AG04450 (cell line): ENCODE measurements at places on chromosomes 3 and 15.

DNA sequence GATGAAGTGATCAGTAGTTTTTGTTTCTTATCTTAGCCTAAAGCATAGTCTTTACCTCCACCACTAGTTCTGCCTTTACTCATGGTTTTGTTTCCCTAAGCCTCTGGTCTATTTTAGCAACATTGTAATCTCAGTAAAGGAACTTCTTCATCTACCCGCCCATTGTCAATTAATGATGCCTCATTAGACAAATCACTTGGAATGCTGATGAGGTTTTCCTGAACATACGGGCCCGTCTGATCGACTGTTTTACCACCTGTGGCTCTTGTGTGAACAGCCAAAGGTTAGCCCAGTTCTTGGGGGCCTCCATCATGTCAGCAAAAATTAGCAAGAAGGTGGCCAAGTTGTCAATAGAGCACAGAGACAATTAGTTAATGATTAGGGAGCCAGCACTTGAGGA, 470.1 kb upstream of the ARRDC4 start:
- DNase-seq = no peak

GRCh38 chr3:187702507-187703033, at the start of gene RTP2:
Gene RTP2, minus strand, starts transcription at chr3:187702557. Its CDS starts 429 bp downstream, at chr3:187702128.
- DNase-seq = no peak

GRCh38 chr3:99934975-99935797, 117.5 kb downstream of the CMSS1 start:
- DNase-seq = no peak

DNA sequence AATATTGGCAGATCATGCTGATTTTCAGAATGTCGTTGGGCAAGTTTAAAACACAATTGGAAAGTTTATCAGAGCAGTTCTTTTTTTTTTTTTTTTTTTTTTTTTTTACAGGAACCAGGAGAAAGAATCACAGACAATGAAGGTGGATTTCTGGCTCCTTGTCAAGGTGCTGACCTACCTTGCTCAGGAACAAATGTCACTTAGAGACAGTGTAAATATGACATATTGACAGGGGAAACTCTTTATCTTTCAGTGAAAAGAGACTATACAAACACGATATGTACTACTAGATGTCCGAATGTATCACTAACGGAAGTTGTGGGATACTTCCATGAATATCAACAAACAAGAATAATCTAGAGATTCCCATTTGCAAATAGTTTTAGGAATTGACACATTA, 237.3 kb downstream of the FMN1 start:
- DNase-seq = no peak

DNA sequence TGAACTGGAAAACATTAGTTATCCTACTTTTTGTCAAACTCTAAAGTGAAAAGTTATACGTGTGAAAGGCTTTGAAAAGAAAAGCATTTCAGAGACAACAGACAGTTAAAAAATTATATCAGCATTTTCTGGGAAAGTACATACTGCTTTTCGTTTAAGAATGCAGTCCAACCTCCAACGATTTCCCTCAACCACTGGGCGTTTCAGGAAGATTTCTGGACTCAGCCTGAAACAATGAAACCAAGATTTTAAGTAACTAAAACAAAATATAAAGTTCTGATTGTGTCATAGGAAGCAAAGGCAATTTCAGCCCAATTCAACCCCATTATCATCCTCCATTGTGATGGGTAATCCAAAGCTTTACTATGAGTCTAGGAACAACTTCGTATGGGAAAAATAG, 110.7 kb downstream of the PLD1 start:
- no peak for DNase-seq

- DNase-seq = no peak
Observed at GRCh38 chr3:107997671-107998070, 93.2 kb downstream of the CD47 start.

DNA sequence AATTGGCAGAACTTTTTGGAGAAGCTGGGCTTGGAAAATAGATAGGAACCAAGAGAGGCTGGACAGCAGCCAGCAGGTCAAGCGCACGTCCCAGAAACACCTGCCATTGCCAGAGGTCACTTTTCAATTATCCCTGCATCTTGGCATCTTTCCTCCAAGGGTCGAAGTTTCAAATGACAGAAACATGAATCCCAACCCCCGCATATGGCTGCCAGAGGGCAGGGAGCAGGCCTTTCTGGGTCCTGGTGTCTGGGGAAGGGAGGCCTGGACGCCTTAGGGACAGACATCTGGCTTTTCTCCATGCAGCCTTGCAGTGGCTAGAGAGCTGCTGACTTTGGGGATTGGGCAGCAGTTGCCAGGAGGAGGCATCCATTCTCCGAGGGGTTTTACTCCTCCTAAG, 164.5 kb upstream of the TPM1 start:
- DNase-seq = no peak

DNA sequence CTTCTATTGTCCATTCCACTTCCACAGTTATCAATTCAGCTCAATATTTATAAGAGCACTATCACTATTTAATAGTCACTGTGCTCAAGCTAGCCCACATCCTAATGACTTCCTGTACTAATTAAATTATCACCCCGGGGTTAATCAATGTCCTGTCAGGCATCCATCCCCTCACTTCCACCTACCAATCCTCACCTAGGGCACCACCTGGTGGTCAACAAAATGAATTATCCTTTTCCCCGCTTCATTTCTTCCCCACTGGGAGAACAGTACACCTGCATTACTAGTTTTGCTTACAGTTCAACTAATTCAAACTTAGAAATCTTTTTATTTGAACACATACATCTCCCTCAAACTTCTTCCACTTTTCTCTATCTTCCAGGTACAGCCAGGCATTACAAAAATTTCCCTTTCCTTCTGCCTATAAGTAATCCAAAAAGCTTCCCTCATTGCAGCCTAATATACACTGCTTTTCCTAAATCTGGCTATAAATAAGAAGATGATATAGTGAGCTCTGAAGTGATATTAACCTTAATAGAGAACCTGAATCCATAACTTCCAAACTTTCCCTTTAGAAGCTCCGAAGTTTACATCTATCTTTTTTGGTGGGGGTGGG, 68.5 kb downstream of the TMCC1 start:
- peak; percentile 7 for DNase-seq

- DNase-seq = no peak
Observed at GRCh38 chr3:12336099-12336498, 47.2 kb downstream of the PPARG start.

DNA sequence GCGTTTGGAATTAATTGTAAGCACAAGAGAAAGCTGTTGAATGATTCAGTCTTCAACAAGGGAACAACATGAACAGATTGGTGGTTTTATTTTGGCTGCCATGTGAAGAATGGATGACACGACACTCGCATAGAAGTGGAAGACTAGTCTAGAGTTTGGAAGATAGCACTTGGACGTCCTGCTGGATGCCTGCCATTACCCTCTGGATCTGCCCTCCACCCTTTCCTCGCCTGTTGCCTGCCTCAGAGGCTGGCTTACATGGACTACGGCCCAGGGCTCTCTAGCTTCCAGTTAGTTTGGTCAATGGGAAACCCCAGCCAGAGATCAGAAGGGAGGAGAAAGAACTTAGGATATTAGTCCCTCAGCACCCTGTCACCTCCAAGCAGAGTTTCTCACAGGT, 493.5 kb downstream of the FHIT start:
- DNase-seq = no peak

DNA sequence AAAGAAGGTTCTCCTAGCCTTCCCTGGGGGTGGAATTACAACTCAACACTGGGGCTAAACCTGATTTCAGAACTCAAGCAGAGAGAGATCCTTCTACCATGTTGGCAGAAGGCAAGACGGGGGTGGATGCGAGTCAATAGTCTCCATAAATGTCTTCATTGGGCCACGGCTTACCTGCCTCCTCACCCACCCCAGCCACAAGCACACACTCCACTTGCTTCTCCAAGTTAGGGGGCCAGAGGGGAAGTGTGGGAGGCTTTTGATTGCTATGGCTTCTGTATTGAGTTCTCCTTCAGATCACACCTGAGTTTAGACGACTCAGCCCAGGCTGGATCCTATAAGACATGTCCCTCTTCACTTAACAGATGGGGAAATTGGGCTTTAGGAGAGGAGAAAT, 178.9 kb downstream of the UACA start:
- no peak for DNase-seq

DNA sequence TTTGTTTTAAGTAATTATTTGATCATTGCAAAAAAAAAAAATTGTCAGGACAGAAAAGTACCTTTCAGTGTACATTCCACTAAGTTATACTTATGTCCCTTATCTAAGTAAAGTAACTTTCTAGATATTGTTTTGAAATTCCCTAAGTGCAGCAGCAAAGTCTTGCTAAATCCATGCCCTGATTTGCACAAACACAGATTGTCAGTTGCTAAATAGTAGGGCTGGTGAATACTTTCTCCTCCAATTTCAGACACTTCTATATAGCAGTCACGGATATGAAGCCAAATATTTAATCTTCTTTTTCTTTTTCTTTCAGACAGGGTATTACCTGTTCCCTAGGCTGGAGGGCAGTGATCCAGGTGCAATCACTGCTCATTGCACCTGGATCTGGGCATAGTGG, 12.9 kb downstream of the LRRC2 start:
- DNase-seq = no peak

DNA sequence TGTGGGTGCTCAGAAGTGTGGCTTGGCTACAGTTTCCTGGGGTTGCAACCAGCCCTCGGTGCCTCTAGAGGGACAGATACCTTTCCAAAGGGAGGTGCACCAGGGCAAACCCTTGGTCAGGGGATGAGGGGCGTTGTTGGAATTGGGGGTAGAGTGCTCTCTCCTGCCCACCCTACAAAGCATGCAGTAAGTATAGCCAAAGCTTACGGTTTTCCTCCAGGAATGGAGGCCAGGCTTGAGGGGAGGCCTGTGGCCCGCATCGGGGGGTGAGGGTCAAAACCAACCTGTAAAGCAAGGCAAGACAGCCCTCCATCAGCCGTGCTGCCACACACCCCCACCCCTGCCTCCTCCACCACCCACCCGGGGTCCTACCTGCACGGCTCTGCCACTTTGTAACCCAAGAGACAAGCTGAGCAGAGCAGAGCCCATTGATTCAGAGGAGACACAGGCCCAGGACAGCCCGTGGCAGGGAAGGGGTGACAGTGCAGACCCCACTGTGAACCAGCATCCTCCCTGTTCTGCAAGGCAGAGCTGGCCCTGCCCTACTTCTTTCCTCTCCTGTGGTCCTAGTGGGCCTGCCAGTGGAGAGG, 41.5 kb downstream of the TLE3 start:
- DNase-seq = no peak

DNA sequence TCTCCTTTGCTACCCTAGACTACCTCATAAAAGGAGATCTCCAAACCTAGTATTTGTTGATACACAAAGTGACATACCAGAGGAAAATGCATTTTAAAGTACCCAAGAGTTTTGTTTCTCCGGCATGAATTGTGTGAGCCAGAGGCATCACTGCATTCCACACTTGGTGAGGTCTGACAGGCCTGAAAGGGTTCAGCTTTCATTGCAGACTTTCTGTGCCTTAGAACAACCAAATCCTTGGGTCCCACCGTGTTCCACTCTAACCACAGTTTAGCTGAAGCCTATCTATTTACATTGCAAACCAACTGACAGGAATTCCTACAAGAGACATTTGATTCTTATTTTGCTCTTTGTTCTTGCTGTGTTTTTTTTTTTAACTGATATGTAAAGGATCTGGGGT, 21.0 kb upstream of the EID1 start:
- DNase-seq = no peak

- no peak for DNase-seq
Observed at GRCh38 chr15:100098705-100099104, 243.1 kb downstream of the ADAMTS17 start.

GRCh38 chr3:172869368-172869771, 118.8 kb downstream of the ECT2 start:
- DNase-seq = no peak

- DNase-seq = no peak
Observed at GRCh38 chr15:60737217-60737616, 258.3 kb upstream of the ICE2 start.

DNA sequence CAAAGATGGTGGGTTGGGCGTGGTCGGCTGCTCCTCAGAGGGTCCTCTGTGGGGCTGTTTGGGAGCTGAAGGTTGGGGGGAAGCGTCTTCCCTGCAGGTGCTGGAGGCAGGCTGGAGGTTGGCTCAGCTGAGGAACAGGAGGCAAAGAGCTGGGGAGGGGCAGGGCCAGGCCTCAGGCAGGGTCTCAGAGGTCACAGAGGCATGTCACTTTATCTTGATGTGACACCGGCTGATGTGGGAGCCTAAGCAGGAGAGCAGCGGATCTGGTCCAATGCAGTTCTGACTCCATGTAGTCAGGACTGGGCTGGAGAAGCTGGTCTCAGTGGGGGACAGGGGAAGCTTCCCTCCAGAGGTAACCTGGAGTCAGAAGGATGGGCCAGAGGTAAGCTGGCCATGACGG, 7.7 kb upstream of the GNAT1 start:
- DNase-seq = no peak

- peak; percentile 49 for DNase-seq
Observed at GRCh38 chr15:44489464-44489863, 47.5 kb upstream of the EIF3J start.

DNA sequence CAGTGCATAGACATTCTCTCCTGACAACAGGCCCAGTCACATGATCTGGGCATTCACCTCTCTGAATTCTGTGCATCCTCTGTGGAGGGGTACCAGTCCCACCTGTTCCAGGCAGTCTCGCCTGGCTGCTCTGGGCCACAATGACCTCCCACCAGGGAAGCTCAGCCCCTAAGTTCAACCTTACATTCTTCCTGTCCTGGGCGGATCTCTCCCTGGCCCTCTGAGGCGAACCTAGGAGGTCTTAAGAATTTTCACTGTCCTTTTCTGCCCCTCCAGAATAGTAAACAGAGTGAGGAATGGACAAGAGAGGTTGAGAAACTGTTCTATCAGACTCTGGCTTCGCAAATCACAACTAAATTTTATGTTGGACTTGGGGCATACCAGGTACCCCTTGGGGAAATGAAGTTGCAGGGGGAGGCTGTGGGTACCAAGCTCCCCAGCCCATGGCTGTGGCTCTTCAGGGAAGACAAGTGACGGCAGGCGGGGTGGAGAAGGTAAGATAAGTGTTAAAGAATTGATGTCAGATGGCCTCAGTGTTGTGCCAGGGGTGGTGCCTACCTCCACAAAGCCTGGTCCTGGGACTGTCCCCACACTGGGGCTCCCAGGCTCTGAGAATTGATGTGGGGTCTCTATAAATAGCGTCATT, 5.3 kb downstream of the SCN5A start:
- DNase-seq = no peak

DNA sequence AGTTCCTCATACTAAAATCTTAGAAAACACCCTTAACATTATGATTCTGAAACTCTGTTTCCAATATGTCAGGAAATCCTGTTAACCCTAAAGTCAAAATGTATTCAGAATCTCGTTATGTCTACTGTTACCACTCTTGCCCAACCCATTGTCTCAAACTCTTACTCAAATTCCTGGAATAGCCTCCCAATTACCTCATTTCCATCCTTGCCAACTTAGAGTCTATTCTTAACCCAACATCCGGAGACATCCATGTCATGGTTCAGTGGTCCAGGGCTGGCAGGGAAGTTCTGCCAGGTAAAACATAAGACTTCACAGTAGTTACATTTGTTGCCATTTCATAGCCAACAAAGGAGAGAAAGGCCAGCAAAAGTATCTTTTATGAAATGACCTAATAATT, 593.9 kb downstream of the PYDC2 start:
- DNase-seq = no peak
